NCI-H187 (cell line): ENCODE measurements at places on chromosomes 7 and 10.

DNA sequence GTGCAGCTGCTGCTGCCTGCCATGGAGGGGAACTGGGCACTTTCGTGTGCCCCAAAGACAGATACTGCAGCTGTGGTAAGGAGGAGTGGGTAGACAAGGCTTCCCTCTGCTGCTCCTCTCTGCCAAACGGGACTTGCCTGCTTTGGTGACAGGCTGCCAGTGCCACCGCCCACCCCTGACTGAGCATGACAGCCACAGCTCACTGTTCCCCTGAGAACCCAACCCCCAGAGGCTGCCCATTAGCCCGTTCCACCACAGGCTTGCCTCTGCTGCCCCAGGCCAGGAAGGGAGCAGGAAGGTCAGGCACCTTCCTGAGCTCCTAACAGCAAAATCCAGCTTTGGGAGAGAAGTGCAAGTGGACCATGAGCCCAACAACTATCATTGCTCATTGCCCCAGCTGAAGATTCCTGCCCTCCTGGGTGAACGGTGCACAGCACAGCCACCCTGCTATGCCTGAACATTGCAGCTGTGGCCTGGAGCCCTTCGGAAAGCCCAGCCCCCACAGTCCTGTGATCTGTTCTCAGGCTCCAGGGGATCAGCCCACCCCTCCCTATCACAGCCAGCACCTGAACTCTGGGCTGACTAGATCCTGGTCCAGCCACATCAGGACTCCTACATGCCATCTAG lies 58.7 kb upstream of the ANTXRL start:
- DNase-seq, result no peak

DNA sequence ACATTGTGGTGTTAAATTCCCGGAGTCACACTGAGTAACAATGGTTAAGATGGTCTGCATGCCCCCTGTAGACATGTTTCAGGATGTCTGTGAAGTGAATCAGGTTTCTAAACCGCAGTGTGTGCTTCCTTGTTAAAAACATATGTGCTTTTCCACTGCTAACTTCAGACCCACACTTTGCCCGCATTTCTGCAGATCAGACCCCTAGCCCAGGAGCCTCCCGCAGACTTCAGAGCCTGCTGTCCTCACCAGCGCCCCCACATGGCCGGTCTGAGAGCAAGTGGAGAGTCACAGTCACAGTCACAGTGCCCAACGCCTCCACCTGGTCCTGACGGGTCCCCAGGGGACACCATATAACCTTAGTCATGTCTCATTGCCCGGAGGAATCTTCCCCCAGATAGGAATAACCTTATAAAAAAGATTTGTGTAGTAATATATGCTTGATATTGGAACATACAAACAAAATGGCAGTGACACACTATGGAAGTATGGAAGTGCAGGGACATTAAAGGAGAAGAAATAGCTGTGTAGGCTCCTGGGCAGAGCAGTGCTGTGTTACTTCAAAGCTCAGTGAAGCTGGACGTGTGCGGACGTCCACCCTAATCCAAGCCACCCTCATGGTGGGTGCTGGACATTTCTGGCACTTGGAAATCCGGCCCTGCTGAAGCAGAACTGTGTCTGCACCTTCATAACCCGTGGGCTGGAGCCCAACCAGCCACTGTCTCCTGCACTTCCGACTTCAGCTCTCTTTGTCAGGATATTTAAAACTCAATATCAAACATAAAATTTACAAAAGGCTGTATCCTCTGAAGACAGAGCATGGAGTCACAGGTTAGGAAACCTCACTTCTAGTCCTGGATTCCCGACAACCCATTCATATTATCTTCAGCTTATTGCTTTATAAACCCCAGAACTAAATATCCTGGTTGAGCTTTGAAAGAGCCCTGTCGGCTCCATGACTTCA lies 29.0 kb downstream of the GSTO2 start:
- no peak for DNase-seq

- no peak for DNase-seq
These were observed 113.4 kb downstream of the GPR158 start for GRCh38 chr10:25288181-25288580.

DNA sequence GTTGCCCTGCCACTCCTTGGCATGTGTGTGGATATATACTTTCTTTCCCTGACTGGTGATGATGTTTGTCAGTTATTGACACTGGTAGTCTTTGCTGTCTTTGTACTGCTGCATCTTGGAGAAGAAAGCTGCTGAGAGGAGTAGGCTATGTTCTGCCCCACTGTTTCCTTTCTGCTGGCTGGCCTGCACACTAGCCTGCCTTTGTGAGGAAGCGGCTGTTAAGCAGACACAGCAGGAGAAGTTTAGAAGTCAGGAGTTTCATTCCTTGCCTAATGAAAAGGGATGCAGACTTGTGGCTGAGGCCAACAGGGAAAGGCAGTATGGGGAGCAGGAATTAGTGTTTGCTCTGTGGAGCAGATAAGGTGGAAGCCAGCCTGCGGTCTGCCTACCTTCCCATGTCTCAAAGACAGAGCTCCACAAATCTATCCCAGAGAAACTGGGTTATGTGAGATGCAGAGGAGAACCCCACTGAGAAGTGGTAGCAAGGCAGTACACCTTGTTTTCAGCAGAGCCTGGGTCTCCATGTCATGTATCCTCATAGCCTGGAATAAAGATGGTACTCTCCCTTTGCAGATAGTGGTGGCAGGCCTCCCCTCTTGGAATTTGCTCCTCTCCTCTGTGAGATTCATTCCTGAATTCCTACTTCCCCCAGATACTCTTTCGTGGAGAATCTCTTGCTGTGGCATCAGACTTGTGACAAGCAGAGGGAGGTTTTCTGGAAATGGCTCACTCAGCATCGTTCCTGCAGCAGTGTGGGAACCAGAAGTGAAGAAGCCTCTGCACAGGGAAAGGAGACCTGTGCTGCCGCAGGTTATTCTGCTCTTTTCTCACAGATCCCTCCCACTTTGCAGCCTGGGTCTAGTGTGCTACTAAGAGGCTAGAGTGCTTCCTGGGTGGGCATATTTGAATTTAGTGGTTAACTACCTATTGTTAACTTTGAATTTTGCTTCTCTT lies 130.2 kb downstream of the LRRC4 start:
- no peak for DNase-seq

GRCh38 chr7:84042110-84042539 lies 152.5 kb downstream of the SEMA3A start:
- DNase-seq, result no peak

GRCh38 chr10:48700493-48700892 lies 15.8 kb downstream of the WDFY4 start:
- no peak for DNase-seq

GRCh38 chr10:16995867-16996529 lies 133.6 kb downstream of the CUBN start:
- no peak for DNase-seq

DNA sequence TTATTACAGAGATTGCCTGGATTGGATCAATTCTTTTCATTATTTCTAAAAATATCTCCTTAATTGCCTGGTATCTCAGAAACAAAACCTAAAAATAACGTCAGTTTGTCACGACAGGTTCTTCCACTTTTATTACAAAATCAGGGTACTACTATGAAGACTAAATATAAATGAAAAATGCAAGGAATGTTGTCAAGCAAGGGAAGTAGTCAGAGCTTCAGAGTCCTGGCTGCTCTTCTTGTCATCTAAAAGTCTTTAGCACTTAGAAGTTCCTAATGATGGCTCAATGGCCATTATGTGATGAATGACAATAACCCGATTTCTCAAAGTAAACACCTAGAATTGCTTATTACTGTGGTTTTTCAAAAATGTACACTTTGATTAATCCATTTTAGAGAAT lies 192.2 kb downstream of the SEMA3A start:
- DNase-seq, result no peak

- DNase-seq, result no peak
These were observed 30.9 kb downstream of the SCIN start for GRCh38 chr7:12601302-12601869.

GRCh38 chr7:158274996-158275395 lies 312.6 kb downstream of the PTPRN2 start:
- no peak for DNase-seq

DNA sequence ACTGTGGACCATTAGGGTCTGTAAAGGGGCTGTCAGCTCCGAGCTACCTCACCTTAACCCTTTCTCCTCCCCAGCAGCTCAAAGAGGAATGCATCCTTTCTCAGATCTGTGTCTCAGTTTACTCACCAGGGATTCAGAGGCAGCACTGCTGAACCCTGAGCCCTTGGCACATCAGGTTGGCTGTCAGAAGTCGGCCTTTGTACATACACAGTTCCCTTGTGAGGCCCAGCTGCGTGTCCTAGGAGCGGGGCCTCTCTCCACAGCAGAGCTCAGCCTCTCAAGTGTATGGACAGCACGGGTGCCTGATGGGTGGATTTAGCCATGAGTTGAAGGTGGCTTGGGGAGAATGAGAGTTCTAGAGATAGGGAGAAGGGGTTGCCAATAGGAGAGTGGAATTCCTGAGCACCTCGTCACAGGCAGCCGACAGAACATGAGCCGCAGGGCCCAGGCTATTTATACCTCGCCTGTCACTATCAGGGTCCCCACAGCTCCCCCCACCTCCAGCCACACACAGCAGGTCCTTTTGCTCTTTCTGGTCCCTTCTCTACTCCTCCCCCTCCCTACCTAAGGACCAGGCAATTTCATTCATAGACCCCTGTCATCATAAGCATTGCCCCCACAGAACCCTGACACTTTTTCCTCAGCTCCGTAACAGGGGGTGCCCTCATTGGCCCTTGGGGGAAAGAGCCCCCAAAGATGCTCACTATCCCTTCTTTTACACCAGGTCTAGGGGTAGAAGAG lies 2.1 kb upstream of the FLNC start:
- no peak for DNase-seq
